ENCODE measurements at places on chromosomes 7 and 10. TPM values are rescaled to one million over a fixed set of nuclear protein-coding genes. Genes with fewer than 3 reads are reported as not detected.

BTBD16 gene
- polyA plus RNA-seq = 1.3 TPM

RBP4 gene
- polyA plus RNA-seq = 0.73 TPM

DRGX gene
- polyA plus RNA-seq = 0.09 TPM

FLNC gene
- 18.6 TPM for polyA plus RNA-seq

TEX36 gene
- polyA plus RNA-seq = not detected

VIPR2 gene
- 3.4 TPM for polyA plus RNA-seq

NRCAM gene
- polyA plus RNA-seq = 18.2 TPM

EIF3A gene
- polyA plus RNA-seq = 184 TPM
